ENCODE measurements at places on chromosomes 1 and 21.

DNA sequence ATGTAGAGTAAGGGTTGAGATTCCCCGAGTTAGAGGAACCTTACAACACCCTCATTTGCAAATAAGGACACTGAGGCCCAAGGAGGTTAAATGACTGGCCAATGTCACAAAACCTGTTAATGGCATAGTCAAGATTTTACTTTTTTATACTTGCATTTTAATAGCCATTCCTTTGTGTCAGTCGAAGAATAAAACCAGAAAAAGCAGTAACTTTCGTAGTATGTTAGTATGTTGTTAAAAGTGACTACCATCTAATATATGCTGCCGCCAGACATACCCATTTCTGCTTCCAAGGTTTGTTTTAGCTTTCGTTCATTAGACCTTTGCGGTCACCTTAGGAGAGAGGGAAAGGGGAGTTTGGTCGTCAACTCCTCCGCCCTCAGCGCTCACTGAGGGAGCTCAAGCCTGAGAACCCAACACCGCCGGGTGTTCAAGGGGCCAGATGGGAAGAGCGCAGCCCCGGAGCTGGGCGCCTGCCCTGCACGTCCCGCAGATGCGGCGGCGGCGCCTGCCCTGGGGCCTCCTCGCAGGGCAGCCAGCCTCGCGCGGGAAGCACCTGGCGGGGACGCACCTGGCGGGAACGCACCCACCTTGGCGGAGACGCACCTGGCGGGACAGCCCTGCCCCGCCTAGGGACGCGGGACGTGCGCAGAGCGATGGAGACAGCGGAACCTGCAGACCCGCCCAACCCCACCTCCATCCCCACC is 466 bp downstream of the VPS26C start:
- peak; percentile 50 for DNase-seq

DNA sequence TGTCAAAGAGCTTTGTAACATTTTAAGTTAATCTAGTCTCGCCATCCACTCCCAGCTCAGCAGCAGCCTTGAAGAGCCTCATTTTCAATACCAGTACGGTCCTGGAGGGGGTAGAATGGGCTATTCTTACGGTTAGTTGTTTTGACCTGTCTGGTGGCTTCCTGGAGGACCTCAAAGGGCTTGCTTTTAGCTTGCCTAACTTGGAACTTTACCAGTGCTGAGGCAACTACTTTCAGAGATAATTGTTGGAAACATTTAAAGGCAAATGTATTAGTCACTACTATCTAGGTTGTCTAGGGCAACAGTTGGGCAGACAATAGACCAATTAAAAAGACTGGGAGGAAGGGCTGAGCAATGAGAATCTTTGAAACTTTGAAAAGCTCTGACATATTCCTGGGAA is 56.0 kb downstream of the TTLL7 start:
- DNase-seq: peak; percentile 66

DNA sequence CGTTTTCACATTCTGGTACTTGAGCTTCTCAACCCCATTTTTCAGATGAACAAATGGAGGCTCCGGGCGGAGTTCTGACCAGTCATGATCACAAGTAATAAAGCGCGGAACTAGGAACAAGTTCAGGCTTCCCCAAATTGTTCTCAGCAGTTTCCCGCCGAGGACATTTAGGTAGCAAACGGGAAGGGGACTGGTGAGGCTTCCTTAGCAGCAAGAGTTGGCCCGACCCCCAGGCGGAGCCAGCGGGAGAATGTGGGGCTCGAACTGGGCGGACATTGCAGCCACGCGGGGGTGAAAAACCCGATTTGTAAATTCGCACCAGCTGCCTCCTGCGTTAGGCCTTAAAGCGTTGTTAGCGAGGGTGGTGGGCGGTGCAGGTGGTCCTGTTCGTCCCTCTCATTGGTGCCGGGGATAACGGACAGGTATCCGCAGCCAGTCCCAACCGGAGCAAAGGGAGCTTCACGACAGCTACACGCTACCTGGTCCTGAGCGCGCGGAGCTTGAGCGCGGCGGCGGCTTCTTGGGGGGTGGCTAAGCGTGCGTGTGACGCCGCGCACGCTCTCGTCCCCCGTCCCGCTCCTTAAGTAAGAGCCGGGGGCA is 15.3 kb downstream of the SEMA6C start:
- DNase-seq: peak; percentile 96

GRCh38 chr21:31185663-31186062 is 147.4 kb upstream of the KRTAP19-8 start:
- DNase-seq: no peak

GRCh38 chr1:154351363-154352068 is 26.2 kb downstream of the ATP8B2 start:
- no peak for DNase-seq

DNA sequence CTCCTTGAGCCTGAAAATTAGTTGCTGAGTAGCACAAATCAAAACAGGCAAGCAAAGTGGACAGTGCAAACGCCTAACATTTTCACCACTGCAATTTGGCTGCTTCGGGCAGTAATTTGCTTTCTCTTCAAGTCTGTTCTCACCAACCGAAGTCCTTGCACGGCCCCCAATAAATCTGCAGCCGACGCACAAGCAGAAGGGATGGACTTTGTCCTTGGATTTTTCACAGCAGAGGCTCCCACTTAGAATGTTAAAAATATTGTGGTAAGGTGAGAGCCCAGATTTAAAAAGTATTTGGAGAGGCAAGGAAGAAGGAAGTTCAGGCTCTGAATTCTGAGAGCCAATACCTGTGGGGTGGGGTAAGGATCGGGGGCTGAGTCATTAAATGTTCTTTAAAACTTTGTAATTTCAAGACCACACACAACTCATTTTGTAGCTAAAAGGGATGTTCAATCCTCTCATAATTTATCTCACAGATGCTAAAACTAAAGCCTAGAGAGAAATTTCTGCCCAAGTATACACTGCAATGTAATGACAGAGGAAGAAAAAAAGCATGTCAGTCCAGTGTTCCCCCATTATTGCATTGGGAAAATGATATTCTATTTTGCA is 6.2 kb downstream of the CD247 start:
- DNase-seq: no peak

DNA sequence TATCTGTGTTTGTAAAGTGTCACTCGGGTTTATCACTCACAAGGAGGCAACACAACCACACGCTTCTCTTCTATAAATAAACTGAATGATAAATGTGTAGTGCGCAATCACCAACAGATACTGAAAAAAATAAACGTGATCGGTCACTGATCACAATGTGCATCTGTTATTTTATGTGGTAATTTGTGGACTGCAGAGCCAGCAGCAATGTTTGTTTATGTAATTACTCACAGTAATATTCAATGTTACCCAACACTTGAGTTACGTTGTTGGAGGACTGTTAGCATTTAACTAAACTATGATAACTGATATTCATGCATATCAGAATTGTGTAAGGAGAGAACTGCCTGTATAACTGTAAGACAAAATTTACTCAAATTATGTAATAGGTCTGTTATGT is 129.6 kb downstream of the USH2A start:
- DNase-seq: peak; percentile 83

- no peak for DNase-seq
Measured at GRCh38 chr1:41547336-41547735, 62.9 kb upstream of the EDN2 start.

DNA sequence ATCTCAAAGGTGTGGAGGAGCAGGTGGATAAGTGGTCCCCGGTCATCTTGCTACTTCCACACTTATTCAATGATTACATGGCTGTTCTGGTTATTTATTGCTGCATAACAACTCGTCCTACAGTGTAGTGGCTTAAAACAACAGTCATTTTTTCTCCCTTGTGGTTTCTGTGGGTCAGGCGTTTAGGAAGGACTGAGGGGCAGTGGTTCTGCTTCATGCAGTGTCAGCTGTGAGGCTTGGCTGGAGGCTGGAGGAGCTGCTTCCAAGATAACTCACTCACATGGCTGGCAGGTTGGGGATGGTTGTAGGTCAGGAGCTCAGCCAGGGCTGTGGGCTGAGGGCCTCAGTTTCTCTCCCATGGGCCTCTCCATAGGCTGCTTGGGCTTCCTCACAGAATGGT is 5.9 kb upstream of the SLC6A17 start:
- DNase-seq: no peak

- DNase-seq: peak; percentile 58
Measured at GRCh38 chr1:154190550-154190949, 1.4 kb downstream of the TPM3 start.

GRCh38 chr1:115925467-115925866 is 50.8 kb upstream of the SLC22A15 start:
- no peak for DNase-seq

GRCh38 chr1:179840107-179840506 is 37.5 kb downstream of the TOR1AIP2 start:
- DNase-seq: peak; percentile 43

- no peak for DNase-seq
Measured at GRCh38 chr1:204376919-204377799, 17.4 kb upstream of the PLEKHA6 start.

DNA sequence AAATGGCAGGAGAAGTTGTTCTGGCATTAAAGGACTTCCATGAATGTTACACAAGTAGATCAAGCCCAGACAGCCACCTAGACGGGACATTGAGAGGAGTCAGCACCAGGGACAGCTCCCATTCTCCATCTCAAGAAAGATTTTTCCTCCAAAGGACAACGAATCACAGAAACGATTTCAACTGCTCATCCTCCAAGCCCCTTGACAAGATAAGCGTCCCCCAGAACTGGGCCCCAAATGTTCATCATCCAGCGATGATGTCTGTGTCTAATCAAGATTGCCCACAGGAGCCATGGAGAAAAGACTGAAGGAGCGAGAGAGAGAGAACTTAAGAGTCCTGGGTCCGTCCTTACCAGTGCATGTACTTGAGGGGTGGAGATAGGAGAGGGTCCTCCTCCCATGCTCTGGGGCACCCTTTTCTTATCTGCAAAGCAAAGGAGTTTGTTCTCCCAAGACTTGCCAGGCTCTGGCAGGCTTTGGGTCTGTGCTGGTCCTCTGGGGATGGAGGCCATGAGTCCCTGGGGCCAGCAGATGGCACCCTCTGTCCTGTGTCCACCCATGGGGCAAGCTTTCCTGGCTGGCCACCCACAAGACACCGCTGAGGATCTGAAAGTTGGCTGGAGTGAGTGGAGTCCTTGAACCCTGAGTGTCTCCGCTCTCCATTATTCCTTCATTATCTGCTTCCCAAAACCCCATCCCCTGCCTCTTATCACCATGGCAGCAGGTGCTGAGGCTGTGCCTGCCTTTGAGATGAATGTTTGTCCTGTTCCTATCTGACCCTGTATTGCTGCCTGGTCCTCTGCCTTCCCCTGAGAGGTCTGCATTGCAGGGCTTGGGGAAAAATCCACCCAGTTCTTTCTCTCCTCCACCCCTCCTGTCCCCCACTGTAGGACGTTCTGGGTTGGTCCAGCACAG is 164.6 kb downstream of the ACTL8 start:
- peak; percentile 44 for DNase-seq

GRCh38 chr1:166089804-166090203 is 77.0 kb downstream of the FAM78B start:
- no peak for DNase-seq

DNA sequence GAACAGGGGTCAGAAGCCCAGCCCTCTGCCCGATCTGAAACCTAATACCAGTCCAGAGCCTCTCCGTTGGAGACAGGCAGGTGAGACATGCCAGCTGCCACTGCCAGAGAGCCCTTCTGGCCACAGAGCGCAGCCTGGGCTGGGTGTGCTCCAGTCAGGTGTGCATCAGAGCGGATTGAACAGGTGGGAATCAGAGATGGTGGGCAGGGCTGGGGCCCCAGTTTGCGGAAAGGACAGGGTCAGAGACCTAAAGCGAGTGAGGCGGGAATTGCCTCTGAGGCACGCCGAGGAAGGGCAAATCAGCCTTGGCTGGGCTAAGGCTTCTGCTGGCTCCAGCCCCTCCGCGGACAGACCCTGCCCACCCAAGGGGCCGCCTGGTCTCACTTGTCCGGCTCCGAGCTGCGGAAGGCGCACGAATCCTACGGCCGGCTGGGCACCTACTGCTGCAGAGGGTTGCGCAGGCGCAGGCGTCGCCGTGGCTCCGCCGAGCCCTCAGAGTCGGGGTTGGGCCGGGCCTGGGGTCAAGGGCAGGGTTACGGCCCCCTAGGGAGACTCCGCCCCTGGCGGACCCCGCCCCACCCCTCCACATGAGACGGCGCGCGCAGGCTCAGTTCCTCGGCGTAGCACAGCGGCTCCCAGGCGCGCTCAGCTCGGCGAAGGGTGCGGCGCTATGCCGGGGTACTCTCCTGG is 10.3 kb downstream of the CPLANE2 start:
- no peak for DNase-seq

DNA sequence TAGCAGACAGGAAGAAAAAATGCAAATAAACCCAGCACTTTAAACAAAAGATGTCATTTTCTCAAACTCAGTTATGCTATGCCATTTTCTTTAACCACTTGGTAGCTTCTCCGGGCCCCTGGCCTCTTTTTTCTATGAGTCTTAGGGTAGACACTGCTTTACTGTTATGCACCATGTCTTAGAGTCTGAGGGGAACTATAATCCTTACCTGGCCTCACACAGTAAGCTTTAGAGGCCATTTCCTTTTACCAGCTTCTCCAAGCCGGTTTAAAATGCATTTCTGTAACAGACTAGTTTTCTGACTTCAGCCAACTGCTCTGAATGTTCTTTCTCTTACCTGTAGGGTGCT is 73.7 kb upstream of the EDEM3 start:
- no peak for DNase-seq

- DNase-seq: no peak
Measured at GRCh38 chr1:55012661-55013060, 13.9 kb downstream of the BSND start.

GRCh38 chr1:15332952-15333715 is 76.6 kb upstream of the EFHD2 start:
- no peak for DNase-seq

- DNase-seq: peak; percentile 59
Measured at GRCh38 chr1:45205011-45205909, 1.1 kb downstream of the ZSWIM5 start.

GRCh38 chr1:1171546-1172340 is 1.9 kb upstream of the TTLL10 start:
- DNase-seq: no peak

DNA sequence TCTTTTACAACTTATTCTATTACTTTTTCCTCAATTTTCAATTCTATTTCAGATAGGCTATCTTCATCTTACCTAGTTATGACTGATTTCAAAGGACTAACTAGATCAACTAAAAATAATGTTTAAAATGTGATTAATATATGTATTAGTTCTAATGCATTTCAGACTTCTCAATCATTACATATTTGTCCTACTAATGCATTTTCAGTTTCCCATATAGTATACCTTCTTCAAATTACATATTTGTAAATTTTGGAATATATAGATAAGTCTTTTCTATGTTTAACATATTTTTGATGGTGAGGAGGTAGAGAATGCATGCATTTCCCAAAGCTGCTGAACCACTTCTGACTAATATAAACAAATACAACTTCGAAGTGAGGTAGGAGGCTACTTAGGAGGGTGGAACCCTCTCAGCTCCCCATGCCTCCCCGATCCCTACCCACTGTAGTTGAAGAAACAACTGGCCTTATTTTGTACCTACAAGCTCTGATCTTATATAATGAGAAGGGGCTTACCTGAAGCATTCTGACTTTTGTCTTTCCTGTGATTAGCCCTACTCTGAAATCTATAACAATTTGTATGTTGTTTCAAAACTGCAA is 1.7 kb downstream of the TRMT1L start:
- DNase-seq: peak; percentile 46

DNA sequence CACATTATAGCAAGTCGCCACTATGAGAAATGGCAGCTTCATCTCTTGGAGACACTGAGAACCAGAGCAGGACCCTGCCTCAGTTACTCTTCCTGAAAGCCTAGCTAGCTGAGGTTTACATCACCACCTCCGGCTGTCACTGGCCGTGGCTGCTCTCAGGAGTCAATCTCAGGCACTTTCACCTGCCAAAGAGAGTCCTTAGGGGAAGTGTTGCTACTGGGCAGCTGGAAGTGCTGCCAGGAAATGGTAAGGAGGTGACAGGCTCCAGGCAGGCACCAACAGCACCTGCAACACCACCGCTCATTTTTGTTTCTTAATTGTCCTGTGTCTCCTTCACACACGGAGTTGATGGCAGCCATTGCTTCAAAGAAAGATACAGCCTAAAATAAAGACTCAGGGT is 92.5 kb downstream of the DSCAM start:
- DNase-seq: no peak

Measured in iris pigment epithelial cell (primary cell).